ENCODE measurements at places on chromosomes 2 and 18. TPM values are rescaled to one million over a fixed set of nuclear protein-coding genes. Genes with fewer than 3 reads are reported as not detected.

The SELENOI gene
- total RNA-seq, result 17.9 TPM

The HOXD1 gene
- 0.06 TPM for total RNA-seq

The CKAP2L gene
- 15.9 TPM for total RNA-seq

The IL36A gene
- not detected for total RNA-seq

The CFAP221 gene
- 0.22 TPM for total RNA-seq

The CAPN14 gene
- total RNA-seq, result 0.03 TPM

The KYNU gene
- 285 TPM for total RNA-seq

The UBE2F gene
- total RNA-seq, result 51.5 TPM

The TTR gene
- not detected for total RNA-seq

The FIGN gene
- total RNA-seq, result 2.0 TPM

The LHCGR gene
- not detected for total RNA-seq

The MYO5B gene
- total RNA-seq, result 9.4 TPM

The TRABD2A gene
- 12.1 TPM for total RNA-seq

The HJURP gene
- total RNA-seq, result 61.5 TPM

The RAB6C gene
- not detected for total RNA-seq

The CNGA3 gene
- total RNA-seq, result not detected

The CCDC74B gene
- 6.4 TPM for total RNA-seq

The CLEC4F gene
- not detected for total RNA-seq

The SMAD4 gene
- 54.5 TPM for total RNA-seq

The NCKAP5 gene
- 0.90 TPM for total RNA-seq

The ACVR1C gene
- not detected for total RNA-seq

The DSG1 gene
- total RNA-seq, result not detected

The ELOA2 gene
- not detected for total RNA-seq

The CASP8 gene
- total RNA-seq, result 35.7 TPM

The NR4A2 gene
- 3.0 TPM for total RNA-seq

The PCARE gene
- total RNA-seq, result not detected

Data from A549 treated with Mapracorat at 1 μM for 4 hours (cell line).